ENCODE measurements at places on chromosomes 4 and X. TPM values are rescaled to one million over a fixed set of nuclear protein-coding genes. Genes with fewer than 3 reads are reported as not detected.

ZCCHC18 gene
- 1.6 TPM for total RNA-seq

DNA sequence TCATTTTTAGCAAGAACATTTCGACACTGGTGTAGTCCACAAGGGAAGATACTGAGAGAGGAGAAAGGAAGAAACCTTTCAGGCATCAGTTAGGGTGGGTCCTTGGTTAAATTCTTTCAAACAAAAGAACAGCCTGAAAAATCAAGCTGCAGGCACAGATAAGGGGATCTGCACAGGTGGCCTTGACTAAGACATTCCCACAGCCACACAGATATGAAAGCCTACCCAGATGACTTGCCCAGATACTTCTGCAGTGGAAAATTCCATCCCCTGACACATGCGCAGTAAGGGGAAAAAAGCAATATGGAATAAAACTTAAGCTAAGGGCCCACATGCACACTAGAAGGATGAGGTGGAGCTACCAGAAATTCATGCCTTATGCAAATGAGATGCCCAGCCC, 8.9 kb upstream of the TMEM165 start:
- H3K27me3 ChIP-seq, result no peaks in the 10 kb centered on the region
- no peak overlapping the region for H3K27ac ChIP-seq
- H3K4me1 ChIP-seq, result peaks cover 16% of the 10 kb centered on the region

C4orf51 gene
- total RNA-seq, result not detected

RNF150 gene
- total RNA-seq, result not detected

- no peak for DNase-seq
- H3K4me3 ChIP-seq, result peak overlapping the region; percentile 3
- H3K36me3 ChIP-seq, result no peaks in the 10 kb centered on the region
- no peak overlapping the region for H3K27ac ChIP-seq
- peaks cover 49% of the 10 kb centered on the region for H3K27me3 ChIP-seq
- H3K4me1 ChIP-seq, result peaks cover 24% of the 10 kb centered on the region
Measured at GRCh38 chrX:125202591-125203248, 117.0 kb upstream of the TEX13C start.

FABP2 gene
- not detected for total RNA-seq

DNA sequence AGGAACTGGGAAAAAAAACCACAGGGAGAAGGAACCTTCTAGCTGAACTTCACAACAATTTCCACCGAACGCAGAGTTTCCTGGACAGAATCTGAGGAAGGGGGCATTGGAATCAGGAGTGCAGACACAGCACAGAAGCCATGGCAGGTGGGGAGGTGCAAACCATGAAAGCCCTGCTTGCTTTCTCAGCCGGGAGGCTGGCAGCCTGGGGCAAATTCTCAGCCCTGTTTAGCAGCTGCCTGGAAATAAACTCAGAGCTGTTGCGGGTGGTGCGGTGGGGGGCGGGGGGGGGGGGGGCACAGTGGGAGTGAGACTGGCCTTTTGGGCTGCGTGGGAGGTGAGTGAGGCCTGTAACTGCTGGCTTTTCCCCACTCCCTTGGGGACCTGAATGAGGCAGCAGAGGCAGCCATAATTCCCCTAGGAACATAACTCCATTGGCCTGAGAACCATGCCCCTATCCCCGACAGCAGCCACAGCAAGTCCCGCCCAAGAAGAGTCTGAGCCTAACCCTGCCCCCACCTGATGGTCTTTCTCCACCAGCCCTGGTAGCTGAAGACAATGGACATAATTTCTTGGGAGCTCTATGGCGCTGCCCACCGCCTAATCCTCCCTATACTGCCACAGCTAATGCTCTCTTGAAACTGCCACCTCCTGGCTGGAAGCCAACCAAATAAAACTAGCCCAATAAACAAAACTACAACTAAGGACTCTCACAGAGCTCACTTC, 176.3 kb downstream of the FAM13A start:
- H3K4me1 ChIP-seq, result no peaks in the 10 kb centered on the region
- DNase-seq, result no peak
- H3K27ac ChIP-seq, result no peak overlapping the region
- no peaks in the 10 kb centered on the region for H3K36me3 ChIP-seq

DNA sequence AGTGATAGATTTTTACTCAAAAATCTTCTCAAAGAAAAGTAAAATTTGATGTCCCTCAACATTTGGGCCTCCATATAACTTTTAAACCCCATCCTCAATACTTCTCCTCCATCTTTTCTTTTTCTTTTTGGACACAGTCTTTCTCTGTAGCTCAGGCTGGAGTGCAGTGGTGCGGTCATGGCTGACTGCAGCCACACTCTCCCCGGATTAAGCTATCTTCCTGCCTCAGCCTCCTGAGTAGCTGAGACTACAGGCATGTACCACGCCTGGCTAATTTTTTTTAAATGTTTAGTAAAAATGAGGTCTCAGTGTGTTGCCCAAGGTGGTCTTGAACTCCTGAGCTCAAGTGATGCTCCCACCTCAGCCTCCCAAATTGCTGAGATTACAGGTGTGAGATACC, 33.1 kb downstream of the KDM6A start:
- H3K36me3 ChIP-seq, result peaks cover 13% of the 10 kb centered on the region
- H3K4me3 ChIP-seq, result no peak overlapping the region
- H3K27me3 ChIP-seq, result no peaks in the 10 kb centered on the region
- H3K4me1 ChIP-seq, result peaks cover 40% of the 10 kb centered on the region

GRCh38 chr4:141255016-141255415, 34.3 kb downstream of the ZNF330 start:
- H3K4me1 ChIP-seq, result peaks cover 7% of the 10 kb centered on the region
- DNase-seq, result no peak
- peaks cover 14% of the 10 kb centered on the region for H3K27me3 ChIP-seq
- no peak overlapping the region for H3K27ac ChIP-seq
- no peak overlapping the region for H3K4me3 ChIP-seq

SYNPO2 gene
- 0.63 TPM for total RNA-seq

GRCh38 chrX:125131164-125131563, 188.5 kb upstream of the TEX13C start:
- no peak overlapping the region for H3K27ac ChIP-seq
- no peak overlapping the region for H3K4me3 ChIP-seq
- no peaks in the 10 kb centered on the region for H3K36me3 ChIP-seq
- H3K4me1 ChIP-seq, result no peaks in the 10 kb centered on the region
- no peaks in the 10 kb centered on the region for H3K27me3 ChIP-seq

FGFBP1 gene
- total RNA-seq, result not detected

DNA sequence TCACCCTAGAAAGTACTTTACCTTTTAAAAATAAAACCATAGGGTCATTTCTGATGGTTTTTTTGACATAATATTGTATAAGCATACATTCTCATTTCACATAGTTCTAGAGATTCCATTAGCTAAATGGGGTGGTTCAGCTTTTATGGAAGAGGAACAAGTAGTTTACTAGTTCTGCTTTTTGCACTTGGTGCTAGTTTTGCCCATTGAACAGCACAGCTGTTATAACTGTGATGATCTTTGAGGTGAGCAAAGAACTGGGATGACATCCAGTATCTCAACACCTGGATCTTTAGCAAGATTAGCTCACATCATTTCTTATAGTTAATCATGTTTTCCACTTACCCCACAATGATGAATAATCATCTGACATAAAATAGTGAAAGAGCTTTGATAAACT, 40.9 kb downstream of the MOB1B start:
- no peaks in the 10 kb centered on the region for H3K27me3 ChIP-seq
- H3K36me3 ChIP-seq, result peaks cover 4% of the 10 kb centered on the region
- H3K4me1 ChIP-seq, result no peaks in the 10 kb centered on the region
- no peak for DNase-seq
- H3K27ac ChIP-seq, result no peak overlapping the region

- no peak overlapping the region for H3K27ac ChIP-seq
- H3K36me3 ChIP-seq, result no peaks in the 10 kb centered on the region
- H3K4me1 ChIP-seq, result peaks cover 4% of the 10 kb centered on the region
- peaks cover 16% of the 10 kb centered on the region for H3K27me3 ChIP-seq
- no peak overlapping the region for H3K4me3 ChIP-seq
Measured at GRCh38 chr4:110480031-110480549, 4.1 kb downstream of the ENPEP start.

BGN gene
- not detected for total RNA-seq

MID2 gene
- 4.5 TPM for total RNA-seq

- H3K27ac ChIP-seq, result no peak overlapping the region
- H3K36me3 ChIP-seq, result no peaks in the 10 kb centered on the region
- no peak overlapping the region for H3K4me3 ChIP-seq
- no peak for DNase-seq
- peaks cover 22% of the 10 kb centered on the region for H3K27me3 ChIP-seq
- H3K4me1 ChIP-seq, result no peaks in the 10 kb centered on the region
Measured at GRCh38 chr4:112029771-112030171, 115.5 kb upstream of the FAM241A start.

- no peak overlapping the region for H3K27ac ChIP-seq
- no peaks in the 10 kb centered on the region for H3K27me3 ChIP-seq
- H3K4me3 ChIP-seq, result no peak overlapping the region
- H3K4me1 ChIP-seq, result no peaks in the 10 kb centered on the region
Measured at GRCh38 chr4:145041378-145041777, 56.6 kb downstream of the ANAPC10 start.

GRCh38 chr4:16659079-16659478, 239.4 kb downstream of the LDB2 start:
- no peak overlapping the region for H3K4me3 ChIP-seq
- no peak overlapping the region for H3K27ac ChIP-seq
- DNase-seq, result no peak

DNA sequence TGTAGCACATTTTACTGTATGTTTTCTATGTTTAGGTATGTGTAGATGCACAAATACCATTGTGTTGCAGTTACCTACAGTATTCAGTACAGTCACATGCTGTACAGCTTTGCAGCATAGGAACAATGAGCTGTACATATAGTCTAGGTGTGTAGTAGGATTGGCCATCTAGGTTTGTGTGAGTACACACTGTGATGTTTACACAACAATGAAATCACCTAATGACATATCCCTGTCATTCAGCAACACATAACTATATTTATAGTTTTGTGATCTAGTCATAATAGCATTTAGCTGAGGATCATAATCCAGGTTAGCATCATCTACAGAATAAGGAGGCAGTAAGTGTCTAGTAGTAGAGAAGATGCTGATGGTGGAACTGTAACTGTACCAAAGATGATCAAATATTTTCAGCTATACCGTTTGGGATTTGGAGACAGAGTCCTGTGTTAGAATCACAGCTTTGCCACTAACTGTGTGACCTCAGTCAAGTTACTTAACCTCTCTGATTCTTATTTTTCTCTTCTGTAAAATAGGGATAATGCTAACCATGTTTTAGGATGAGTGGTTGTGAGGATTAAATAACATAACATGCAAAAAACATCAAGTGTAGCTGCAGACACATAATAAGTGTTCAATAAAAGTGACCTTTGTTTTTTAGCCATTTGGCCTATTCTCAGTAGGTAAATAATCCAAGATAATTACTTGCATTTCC, 73.3 kb downstream of the LIMCH1 start:
- H3K27me3 ChIP-seq, result no peaks in the 10 kb centered on the region
- H3K27ac ChIP-seq, result no peak overlapping the region
- DNase-seq, result no peak
- H3K4me1 ChIP-seq, result no peaks in the 10 kb centered on the region
- H3K4me3 ChIP-seq, result no peak overlapping the region
- no peaks in the 10 kb centered on the region for H3K36me3 ChIP-seq

TEX13D gene
- total RNA-seq, result not detected

DNA sequence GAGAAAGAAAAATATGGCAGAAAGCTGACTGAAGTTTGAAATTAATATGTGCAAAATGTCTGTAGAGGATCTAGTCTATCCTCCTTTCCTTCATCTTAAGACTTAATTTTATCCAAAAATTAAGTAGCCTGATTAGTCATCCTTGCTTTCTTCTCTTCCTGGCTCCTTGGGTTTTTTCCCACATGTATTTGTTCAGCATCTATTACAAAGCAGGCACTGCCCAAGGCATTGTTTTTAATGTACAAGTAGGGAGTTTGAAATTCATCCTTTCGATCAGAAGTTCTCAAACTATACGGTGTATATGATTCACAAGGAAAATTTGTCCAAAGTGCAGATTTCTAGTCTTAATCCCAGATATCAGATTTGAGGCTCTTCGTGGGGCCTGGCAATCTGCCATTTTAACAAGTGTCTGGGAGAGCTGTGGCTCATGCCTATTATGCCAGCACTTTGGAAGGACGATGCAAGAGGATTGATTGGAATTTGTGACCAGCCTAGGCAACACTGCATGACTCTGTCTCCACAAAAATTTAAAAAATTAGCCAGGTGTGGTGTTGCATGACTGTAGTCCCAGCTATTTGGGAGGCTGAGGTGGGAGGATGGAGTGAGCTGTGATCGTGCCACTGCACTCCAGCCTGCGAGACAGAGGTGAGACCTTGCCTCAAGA, 19.4 kb upstream of the YTHDC1 start:
- H3K36me3 ChIP-seq, result no peaks in the 10 kb centered on the region
- peaks cover 3% of the 10 kb centered on the region for H3K27me3 ChIP-seq
- no peak overlapping the region for H3K27ac ChIP-seq

F8A2 gene
- not detected for total RNA-seq

GRCh38 chr4:55386073-55386472, 9.7 kb upstream of the TMEM165 start:
- no peaks in the 10 kb centered on the region for H3K27me3 ChIP-seq
- H3K36me3 ChIP-seq, result no peaks in the 10 kb centered on the region
- H3K4me3 ChIP-seq, result no peak overlapping the region

GEMIN8 gene
- 14.3 TPM for total RNA-seq

DNA sequence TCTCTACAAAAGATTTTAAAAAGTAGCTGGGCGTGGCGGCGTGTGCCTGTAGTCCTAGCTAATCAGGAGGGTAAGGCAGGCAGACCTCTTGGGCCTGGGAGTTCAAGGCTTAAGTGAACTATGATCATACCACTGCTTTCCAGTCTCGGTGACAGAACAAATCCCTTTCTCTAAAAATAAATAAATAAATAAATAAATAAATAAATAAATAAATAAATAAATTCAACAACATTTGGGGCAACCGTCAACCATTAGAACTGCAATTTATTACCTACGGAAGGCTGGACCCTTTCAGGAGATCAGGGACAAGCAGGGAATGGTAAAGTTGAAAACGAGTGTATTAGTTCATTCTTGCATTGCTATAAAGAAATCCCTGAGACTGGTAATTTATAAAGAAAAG, 136.2 kb upstream of the USP9X start:
- H3K27ac ChIP-seq, result no peak overlapping the region
- no peak for DNase-seq
- no peak overlapping the region for H3K4me3 ChIP-seq
- H3K27me3 ChIP-seq, result no peaks in the 10 kb centered on the region

- no peak overlapping the region for H3K4me3 ChIP-seq
- DNase-seq, result no peak
- H3K27me3 ChIP-seq, result no peaks in the 10 kb centered on the region
Measured at GRCh38 chr4:169530048-169530447, 82.3 kb downstream of the NEK1 start.

DNA sequence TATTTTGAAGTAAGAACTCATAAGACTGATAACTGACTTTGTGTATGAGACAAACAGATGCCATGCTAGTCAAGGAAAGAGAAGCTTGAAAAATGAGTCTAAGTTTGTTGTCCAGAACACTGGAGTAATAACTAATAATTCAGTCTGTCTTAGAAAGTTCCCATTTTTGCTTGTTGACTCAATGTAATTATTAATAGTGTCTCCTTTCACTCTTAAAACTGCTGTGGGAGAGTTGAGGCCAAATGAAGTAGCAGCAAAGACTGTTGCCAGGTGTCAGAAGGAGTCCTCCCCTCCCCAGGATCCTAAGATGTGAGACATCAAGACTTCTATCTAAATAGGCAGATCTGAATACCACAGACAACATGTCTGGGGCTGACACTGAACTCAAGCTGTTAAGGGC, 20.8 kb upstream of the FAM13A start:
- H3K4me3 ChIP-seq, result no peak overlapping the region
- no peak overlapping the region for H3K27ac ChIP-seq
- DNase-seq, result no peak
- no peaks in the 10 kb centered on the region for H3K36me3 ChIP-seq

GRCh38 chr4:117455088-117455487, 369.7 kb upstream of the TRAM1L1 start:
- H3K36me3 ChIP-seq, result no peaks in the 10 kb centered on the region
- no peak overlapping the region for H3K27ac ChIP-seq
- H3K27me3 ChIP-seq, result no peaks in the 10 kb centered on the region
- H3K4me3 ChIP-seq, result no peak overlapping the region

GRCh38 chr4:176627916-176628315, 164.8 kb downstream of the VEGFC start:
- no peak for DNase-seq
- H3K4me1 ChIP-seq, result no peaks in the 10 kb centered on the region
- no peak overlapping the region for H3K27ac ChIP-seq
